ENCODE measurements at places on chromosomes 12 and 14.

DNA sequence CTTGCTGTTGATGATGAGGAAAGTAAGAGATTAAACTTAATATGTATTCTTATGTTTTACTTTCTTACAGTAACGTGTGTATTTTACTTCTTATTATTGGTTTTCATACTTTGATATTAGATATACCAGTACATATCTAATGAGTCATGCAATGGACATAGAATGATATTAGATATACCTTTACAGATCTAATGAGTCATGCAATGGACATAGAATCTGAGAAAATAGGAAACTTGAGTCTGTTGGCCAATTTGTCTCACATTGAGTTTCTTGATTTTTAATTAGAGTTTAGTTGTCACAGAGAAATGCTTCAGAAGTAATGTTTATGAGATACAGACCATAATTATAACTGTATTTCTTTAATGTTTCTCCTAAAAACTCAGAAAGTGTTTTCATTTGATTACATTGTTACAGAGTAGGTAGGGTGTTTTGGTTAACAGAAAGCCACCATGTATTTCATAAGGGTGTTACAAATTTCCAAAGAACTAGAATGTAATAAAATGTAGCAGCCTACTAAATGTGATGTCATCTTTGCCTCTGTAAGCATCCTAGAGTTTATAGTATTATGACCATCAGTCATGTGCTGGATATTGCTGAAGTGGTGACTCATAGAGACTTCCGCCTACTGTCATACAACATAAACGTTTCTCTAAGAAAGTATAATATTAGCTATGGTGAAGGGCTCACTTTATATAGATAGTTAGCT lies 3.0 kb downstream of the GAS2L3 start:
- no peak for DNase-seq

DNA sequence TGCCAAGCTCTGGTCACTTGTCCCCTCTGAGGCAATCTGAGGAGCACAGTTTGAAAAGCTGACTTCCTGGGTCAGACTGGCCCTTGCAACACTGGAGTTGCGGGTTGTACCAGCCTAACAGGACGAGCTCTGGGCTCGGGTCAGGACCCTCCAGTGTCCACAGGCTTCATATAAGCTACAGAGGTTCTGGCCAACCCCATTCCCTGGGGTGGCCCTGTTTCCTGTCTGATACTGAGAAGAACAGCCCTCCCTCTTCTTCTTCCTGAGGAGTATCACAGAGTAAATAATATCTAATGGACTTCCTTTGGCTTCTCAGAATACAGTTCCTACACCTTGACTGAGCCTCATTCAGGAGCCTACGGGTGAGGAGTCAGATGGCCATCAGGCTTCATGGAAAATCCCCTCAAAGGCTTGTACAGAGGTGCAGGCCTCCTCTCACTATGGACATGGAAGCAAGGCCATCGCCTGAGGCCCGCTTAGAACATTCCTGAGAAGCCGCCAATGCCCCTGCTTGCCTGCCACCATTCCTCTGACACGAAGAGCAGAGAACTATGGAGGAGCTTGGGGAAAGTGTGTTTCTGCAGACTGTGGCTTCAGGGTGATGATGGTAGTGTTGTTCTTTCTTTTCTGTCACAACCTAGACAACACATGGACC lies 28.5 kb upstream of the ANO2 start:
- no peak for DNase-seq

GRCh38 chr12:92140896-92141536 lies 4.6 kb downstream of the BTG1 start:
- DNase-seq = no peak

DNA sequence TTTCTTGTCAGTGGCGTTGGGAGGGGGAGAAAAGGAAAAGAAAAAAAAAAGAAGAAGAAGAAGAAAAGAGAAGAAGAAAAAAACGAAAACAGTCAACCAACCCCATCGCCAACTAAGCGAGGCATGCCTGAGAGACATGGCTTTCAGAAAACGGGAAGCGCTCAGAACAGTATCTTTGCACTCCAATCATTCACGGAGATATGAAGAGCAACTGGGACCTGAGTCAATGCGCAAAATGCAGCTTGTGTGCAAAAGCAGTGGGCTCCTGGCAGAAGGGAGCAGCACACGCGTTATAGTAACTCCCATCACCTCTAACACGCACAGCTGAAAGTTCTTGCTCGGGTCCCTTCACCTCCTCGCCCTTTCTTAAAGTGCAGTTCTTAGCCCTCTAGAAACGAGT lies 1.9 kb downstream of the ASCL1 start:
- no peak for DNase-seq

DNA sequence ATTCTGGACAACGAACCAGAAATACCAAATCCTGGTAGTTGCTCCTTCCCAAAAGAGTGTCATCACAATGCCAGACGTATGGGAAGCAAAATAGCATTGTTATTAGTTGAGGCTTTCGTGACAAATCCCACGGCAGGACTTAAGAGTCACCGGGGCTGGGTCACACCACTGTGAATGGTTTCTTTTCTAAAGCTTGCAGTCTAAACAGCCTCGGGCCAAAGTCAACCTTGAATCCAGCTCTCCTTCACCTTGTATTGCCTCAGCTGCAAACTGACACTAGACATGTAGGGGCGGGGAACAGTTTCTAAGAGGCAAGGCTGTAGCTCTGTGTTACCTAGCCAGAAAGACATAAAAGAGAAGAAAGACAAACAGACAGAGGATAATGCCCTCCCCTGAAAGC lies 734.8 kb downstream of the MED13L start:
- no peak for DNase-seq

GRCh38 chr12:64782191-64782876 lies 23.1 kb upstream of the GNS start:
- DNase-seq = no peak

GRCh38 chr12:115611477-115611876 lies 666.0 kb downstream of the MED13L start:
- DNase-seq = no peak

- DNase-seq = no peak
Measured at GRCh38 chr14:51733147-51733546, 81.4 kb downstream of the FRMD6 start.

GRCh38 chr14:39441805-39442204 lies 9.6 kb upstream of the FBXO33 start:
- no peak for DNase-seq

DNA sequence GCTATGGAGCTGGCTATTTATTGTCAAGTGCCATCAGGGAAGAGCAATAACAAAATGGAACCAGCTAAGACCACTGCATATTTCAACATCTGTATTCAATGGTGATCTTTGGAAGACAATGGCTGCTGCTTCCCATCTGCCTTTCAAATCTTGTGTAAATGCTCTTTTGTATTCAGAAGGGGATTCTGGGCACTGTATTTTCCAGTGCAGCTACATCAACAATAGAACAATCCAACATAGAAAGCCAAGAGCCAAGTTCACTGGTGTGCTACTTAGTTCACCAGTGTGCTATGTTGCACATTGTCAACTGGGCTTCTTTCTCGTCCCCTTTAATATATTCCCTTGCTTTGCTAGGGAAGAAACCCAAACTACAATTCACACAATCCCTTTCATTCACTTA lies 128.8 kb upstream of the OR4E1 start:
- DNase-seq = no peak

- DNase-seq = no peak
Measured at GRCh38 chr12:12877781-12878455, 13.4 kb upstream of the GPRC5A start.

DNA sequence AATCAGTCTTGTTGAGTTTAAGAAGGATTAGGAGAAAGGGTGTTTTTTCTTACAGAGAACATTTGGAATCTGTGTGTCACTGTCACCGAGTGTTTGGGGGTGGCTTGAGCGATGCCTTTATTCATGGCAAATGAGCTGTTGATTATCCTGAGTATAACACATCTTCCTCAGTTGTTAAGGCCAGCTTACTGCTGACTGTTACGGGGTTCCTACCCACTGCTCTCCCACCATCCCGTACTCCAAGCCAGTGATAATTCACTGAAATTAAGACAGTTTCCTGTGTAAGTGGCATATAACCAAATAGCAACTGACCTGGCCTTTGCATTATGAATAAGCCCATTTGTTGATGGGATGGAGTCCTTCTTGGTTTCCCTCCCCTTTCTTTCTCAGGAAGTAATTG lies 9.5 kb downstream of the ESRRB start:
- no peak for DNase-seq

DNA sequence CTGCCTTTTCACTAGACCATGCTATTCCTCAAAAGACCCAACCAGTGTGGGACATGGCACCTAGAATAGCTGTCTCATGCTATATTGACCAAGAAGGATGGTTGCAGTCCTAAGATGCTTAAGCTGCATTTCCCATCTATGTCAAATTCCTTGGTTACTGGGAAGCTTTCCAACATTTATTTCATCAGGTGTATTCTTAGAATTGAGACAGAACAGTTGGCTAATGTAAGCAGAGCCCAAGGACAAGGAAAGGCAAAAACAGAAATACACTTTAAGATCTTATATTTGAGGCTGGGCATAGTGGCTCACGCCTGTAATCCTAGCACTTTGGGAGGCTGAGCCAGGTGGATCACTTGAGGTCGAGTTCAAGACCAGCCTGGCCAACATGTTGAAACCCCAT lies 24.7 kb downstream of the ARG2 start:
- DNase-seq = no peak

- no peak for DNase-seq
Measured at GRCh38 chr14:104119119-104119487, 19.3 kb upstream of the KIF26A start.

GRCh38 chr12:110254971-110255540 lies 26.0 kb upstream of the ATP2A2 start:
- DNase-seq = no peak

DNA sequence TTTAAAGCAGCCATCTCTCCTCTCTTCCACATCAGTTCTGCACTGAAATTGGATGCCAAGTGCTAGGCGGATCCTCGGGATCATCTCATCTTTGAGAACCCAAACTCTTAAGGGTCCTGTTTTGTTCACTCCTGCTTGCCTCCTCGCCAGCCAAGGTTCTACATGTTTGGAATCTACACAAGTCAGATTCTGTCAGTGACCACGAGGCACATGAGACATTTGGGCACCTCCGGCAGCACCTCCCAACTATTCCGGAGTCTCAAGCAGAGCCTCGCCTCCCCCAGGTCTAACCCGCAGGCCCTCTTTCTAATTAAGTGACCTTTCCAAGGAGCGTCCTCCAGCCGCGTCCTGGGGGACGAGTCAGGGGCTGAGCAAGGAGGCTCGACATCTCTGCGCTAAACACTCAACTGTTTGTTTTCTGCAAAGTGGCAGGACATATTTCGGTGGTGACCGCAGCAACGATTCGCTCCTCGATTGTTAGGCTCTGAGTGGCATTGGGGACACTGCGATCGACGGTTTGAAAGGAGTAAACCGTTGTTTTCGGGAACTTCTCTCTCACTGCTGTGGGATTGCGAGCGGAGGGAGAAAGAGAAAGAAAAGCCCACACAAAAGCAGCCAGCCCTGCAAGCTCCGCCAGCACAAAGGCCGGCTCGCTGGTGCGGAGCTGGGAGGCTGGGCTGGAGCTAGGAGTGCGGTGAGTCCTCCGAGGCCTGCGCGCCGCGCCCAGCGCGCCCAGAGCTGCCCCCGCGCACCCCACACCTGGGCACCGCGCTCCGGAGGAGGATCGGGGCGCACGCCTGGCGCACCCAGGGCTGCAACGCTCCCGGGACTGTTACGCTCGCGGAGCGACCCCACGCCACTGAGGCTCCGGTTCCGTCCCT lies 640 bp downstream of the ARMH4 start:
- DNase-seq = no peak

DNA sequence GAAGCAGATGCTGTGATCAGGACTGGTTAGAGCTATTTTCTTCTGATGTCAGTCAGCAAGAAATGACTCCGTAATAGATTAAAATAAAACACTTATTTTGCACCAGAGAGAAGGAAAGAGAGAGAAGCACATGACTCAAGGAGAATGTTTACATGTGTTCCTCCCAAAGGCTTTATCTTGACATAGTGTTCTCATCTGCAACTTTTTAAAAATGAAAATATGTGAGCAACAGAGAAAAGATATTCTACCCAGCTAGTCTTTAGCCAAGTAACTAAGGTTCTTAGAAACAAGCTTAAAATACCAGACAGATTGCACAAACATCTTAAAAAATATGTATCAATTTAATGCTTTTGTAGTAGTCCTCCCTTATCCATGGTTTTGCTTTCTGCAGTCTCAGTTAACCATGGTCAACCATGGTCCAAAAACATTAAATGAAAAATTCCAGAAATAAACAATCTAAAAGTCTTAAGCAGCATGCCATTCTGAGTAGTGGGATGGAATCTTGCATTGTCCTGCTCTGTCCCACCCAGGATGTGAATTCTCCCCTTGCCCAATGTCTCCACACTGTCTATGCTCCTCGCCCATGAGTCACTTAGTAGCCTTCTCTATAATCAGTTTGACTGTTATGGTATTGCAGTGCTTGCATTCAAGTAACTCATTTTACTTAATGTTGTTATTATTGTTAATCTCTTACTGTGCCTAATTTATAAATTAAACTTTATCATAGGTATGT lies 9.9 kb downstream of the SERPINA10 start:
- no peak for DNase-seq

DNA sequence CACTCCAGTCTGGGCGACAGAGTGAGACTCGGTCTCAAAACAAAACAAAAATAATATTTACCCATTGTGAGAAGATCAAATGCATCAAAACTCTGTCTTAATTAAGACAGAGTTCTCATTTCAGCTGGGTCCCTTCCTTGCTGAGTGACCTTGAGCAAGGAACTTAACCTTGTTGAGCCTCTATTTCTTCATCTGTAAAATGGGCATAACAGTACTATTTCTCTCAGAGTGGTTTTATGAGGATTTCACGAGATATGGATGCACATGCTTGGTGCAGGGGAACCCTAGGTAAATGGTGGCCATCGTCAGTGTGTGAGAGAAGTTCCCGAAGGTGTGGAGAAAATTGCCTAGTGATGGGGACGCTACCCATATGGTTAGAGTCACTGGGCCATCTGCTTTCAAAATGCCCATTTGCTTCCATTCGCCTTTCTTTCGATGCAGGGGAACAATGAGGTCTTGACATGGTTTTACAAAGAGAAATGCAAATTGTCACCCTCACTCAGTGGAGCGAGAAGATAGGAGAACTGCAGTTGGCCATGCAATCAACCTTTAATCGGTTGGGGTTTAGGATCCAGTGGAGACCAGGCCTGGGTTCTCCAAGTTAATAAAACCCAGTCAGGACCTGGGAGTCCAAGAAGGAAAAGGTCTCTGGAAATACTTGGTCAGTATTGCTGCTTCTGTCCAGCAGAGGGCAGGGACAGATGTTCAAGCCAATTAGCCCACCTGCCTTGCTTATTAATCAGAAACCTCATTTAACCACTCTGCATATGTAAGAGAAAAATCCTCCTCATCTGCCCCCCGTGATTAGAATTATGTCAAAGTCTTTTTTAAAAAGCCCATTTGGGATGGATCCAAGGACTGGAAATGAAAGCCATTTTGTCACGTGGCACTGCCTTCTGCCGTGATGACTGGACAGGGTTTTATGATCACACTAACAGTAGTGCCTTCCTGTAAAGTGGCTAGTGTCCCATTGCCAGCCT lies 37.2 kb downstream of the CFAP251 start:
- DNase-seq = no peak
